ENCODE measurements at places on chromosomes 1 and 21.

GRCh38 chr1:115946116-115946515 is 30.2 kb upstream of the SLC22A15 start:
- DNase-seq = no peak

DNA sequence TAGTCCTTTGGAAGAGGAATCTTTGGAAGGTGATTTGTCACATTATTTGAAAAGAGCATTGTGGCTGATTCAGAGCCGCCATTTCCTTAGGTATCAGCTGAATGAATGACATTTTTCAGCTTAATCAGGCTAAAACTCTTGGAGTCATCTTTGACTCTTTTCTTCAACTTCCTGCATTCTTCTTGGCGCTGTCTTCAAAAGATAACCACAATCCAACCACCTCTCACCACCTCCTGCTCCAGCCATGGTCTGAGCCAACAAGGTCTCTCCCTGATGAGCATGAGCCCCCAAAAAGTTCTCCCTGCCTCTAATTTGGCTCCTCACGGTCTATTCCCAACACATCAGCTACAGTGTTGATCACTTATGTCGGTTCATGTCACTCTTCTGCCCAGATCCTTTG is 297.6 kb upstream of the RUNX1 start:
- no peak for DNase-seq

- DNase-seq = peak; percentile 58
Observed at GRCh38 chr1:3012456-3013291, 8.6 kb upstream of the ACTRT2 start.

GRCh38 chr1:225446981-225447615 is 19.3 kb upstream of the LBR start:
- no peak for DNase-seq

- no peak for DNase-seq
Observed at GRCh38 chr1:183319606-183320005, 98.6 kb downstream of the NMNAT2 start.

- no peak for DNase-seq
Observed at GRCh38 chr1:215878128-215878527, 311.0 kb downstream of the KCTD3 start.

DNA sequence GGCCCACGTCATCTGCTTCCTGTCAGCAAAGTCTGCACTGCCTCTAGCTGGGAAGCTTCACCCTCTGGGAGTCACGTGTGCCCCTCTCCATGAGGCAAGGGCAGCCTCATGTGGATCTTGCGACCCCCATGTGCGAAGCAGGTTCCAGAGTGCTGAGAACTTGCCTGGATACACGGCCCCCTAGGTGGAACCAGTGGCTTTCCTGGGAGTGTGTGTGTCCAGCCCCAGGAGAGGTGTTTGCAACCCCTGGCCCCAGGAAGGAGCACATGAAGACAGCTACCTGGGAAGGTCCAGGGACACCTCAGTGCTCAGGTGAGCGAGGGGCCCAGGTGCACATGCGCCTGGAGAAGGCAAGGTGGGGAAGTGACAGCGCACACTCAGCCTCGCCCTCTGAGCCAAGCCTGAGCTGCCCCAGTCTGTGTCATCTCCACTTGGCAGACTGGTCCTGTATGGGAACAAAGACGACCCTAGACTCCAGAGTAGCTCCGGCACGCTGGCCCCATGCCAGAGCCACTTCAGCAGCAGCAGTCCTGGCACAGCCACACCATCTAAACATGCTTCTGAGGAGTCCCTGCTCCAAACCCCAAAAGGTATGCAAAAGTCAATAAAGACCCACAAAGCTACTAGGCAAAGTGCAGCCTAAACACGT is 8.9 kb downstream of the LSS start:
- DNase-seq = no peak

GRCh38 chr1:109104364-109105151 is 9.4 kb upstream of the ELAPOR1 start:
- DNase-seq = no peak

DNA sequence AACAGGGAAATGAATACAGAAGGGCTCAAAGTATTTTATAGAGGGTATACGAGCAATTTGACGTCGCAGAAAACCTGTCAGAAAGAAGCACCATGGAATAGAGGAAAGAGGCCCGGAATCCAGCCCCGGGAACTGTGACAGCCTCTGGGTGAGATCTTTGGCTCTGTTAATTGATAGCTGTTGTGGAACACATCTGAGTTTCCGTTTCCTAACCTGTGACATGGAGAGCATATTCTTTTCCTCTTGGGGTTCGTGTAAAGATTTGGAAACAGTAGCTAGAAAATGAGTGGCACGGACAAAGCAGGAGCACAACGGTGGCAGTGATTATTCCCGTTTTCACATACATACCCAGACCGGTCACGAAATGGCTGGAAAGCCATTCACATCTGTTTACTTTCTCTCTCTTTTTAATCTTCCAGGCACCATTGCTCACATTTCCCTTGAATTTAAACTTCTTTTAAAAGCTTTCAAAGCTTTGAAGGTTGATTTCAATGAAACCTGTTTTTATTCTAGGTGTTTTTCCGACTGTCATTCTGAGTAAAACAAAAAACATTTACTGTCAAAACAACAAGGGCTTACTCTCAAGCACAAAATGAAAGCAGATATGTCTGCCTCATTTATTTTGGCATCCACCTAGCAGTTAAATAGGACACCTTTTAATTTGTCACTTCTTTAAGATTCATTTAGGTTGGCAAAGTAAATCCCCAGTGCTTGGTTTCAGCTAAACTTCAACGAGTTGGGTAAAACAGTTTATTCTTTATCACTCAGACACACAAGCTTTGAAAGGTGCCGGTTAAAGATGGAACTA is 26.7 kb upstream of the C8B start:
- DNase-seq = no peak

GRCh38 chr1:203593723-203594122 is 32.9 kb upstream of the ATP2B4 start:
- DNase-seq = no peak

- DNase-seq = peak; percentile 18
Observed at GRCh38 chr1:167752219-167752985, 30.6 kb downstream of the MPZL1 start.

- no peak for DNase-seq
Observed at GRCh38 chr1:33248244-33248643, 8.0 kb upstream of the ZNF362 start.

GRCh38 chr21:31156662-31157061 is 118.4 kb upstream of the KRTAP19-8 start:
- no peak for DNase-seq

DNA sequence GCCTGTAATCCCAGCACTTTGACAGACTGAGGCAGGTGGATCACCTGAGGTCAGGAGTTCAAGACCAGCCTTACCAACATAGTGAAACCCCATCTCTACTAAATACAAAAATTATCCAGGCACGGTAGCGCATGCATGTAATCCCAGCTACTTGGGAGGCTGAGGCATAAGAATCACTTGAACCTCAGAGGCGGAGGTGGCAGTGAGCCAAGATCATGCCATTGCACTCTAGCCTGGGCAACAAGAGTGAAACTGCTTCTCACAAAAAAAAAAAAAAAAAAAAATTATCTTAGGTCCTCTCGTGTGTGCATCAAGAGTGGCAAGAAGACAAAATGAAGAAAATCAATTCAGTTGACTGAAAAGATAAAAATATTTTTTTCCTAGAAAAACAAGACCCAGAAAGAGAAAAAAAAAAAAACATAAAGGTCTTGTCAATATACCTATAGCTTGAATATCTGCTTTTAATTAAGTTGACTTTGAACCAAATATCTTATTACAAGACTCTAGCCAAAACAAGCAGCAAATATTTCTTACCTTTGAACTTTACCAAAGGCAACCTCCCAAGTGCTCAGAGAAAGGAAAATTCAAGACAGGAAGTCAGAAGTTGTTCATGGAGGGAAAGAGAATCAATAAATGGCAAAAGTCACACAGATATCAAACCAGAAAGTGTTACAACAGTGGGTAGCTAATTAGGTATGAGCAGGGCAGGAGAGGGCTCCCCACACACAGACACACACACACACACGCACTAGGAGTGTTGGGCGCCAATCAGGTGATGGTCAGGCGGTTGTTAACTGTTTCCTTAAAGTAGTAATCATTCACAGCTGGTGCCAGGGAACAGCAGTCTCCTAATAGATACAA is 29.6 kb downstream of the ITLN2 start:
- DNase-seq = no peak

- DNase-seq = peak; percentile 93
Observed at GRCh38 chr1:110508028-110508940, 10.7 kb downstream of the KCNA10 start.

GRCh38 chr1:3393987-3394920 is 60.2 kb upstream of the ARHGEF16 start:
- no peak for DNase-seq

All from AG20443 (cell line).